Esophagus muscularis mucosa (tissue), 4 donors: ENCODE measurements at places on chromosomes 7 and 10. TPM values are rescaled to one million over a fixed set of nuclear protein-coding genes. Genes with fewer than 3 reads are reported as not detected.

DNA sequence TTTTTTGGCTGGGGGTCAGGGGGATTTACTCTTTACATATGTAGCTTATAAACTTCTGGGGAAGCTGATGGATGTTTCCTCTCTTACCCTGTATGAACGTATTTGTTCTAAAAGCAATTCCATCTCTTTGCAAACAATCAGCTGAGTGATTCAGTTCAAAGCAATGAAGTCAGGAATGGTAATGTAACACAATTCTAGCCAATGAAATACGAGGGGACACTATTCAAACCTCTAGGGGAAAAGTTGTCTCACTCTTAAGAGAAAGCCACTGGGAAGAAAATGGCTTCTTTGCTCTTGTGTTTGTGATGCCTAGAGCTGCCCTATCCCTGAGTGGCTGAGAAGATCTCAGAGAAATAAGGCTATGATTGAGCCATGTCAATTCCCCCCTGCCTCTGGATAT is 134.8 kb upstream of the SEMA3C start:
- DNase-seq, result no peak

DNA sequence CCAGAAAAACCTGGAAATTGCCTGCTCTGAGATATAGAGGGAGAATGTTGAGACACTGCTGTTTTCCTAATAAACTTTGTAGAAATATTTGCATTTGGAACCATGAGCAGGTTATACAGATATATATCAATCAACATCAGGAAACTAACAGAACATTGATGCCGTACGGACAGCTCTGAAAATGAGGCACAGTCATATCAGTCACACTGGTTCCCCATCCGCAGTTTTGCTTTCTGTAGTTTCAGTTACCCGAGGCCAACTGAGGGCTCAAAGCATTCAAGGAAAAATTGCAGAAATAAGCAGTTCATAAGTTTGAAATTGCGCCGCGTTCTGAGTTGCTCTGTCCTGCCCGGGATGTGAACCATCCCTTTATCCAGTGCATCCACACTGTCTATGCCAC is 137.9 kb downstream of the KLF6 start:
- no peak for DNase-seq

DNA sequence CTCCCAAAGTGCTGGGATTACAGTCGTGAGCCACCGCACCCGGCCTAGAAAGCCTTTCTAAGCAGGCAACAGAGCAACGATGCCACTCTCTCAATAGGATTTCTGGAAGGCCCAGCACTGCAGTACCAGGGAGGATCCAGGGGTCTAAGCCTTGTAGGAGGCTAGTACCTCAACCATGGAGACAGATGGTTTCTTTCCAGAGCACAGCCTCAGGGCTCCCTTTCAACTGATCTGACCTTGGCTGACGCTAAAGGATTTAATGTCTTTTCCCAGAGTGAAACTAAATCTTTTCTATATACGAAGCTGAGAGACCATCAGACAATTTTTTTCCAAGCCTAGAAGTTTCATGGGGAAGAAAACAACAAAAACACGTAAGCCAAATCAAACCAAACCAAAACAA is 78.0 kb downstream of the WDR11 start:
- DNase-seq, result no peak

- no peak for DNase-seq
These were observed 25.5 kb upstream of the MPP7 start for GRCh38 chr10:28328346-28328745.

- DNase-seq, result no peak
These were observed 163.4 kb downstream of the PLXDC2 start for GRCh38 chr10:19979628-19980027.

TMEM184A gene
- not detected for total RNA-seq

NAT16 gene
- total RNA-seq, result not detected

FAM25C gene
- not detected for total RNA-seq

FOXK1 gene
- total RNA-seq, result 44.4 TPM

TAF6 gene
- total RNA-seq, result 48.5 TPM

NDUFB2 gene
- 235 TPM for total RNA-seq

GRCh38 chr10:128940081-128940480 is 527.0 kb upstream of the MGMT start:
- DNase-seq, result no peak

C10orf120 gene
- total RNA-seq, result not detected

PLPP4 gene
- 0.84 TPM for total RNA-seq
